ENCODE measurements at places on chromosomes 16 and 17. TPM values are rescaled to one million over a fixed set of nuclear protein-coding genes. Genes with fewer than 3 reads are reported as not detected.

Gene TMEM256
- total RNA-seq = 29.7 TPM

Gene EVPLL
- total RNA-seq = not detected

Gene YPEL2
- 7.4 TPM for total RNA-seq

Gene EFNB3
- 24.3 TPM for total RNA-seq

Gene TMEM114
- not detected for total RNA-seq

Gene MMP25
- 0.49 TPM for total RNA-seq

Gene SLC2A4
- 0.25 TPM for total RNA-seq

All from temporal lobe (tissue), 4 donors.